ENCODE measurements at places on chromosomes 7 and 10.

GRCh38 chr7:17462131-17462631, 163.7 kb downstream of the AHR start:
- DNase-seq, result no peak

GRCh38 chr7:6367701-6368211, 80.0 kb downstream of the DAGLB start:
- no peak for DNase-seq

DNA sequence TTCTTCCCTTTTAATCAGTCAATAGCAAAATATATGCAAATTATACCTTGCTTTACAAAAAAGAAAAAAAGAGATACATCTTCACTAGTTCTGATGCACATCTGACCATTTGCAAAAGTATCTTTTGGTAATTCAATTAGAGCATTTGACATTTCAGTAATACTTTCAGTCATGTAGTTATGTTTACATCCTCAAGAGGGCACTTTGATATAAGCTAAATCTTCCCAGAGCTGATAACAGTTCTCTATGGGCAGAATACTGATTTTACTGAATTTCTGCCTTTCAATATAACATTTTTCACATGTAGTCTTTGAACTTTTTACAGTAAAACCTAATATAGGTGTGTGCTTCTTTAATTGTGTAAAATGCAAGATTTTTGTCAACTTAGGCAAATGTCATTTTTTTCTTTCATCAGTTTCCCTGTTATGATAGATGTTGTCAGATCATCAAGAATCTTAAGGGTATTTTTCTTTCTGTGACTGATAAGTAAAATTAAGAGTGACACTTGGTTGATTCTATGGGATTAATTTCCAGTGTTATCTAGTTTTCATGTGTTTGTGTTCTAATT, 703.5 kb upstream of the SEMA3D start:
- no peak for DNase-seq

GRCh38 chr7:148274118-148274517, 316.4 kb upstream of the C7orf33 start:
- no peak for DNase-seq

GRCh38 chr10:90675621-90676020, 182.2 kb downstream of the HTR7 start:
- no peak for DNase-seq

DNA sequence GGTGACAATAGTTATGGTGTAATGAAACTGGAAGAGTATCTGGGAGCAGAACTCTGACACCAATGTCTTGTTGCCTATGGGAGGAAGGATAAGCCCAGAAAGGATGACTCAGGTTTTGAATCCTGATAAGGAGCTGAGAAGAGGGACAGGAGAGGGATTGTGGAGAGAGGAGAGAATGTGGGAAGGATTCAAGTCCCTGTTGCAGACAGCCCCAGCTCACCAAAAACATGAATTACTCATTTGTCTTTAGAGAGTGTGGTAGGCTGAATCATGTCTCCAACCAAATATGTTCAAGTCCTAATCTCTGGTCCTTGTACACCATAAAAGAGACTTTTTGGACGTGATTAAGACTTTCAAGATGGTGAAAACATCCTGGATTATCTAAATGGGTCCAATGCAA, 206.9 kb upstream of the PHYHIPL start:
- DNase-seq, result no peak

- no peak for DNase-seq
Measured at GRCh38 chr7:20447021-20447650, 116.4 kb downstream of the ITGB8 start.

DNA sequence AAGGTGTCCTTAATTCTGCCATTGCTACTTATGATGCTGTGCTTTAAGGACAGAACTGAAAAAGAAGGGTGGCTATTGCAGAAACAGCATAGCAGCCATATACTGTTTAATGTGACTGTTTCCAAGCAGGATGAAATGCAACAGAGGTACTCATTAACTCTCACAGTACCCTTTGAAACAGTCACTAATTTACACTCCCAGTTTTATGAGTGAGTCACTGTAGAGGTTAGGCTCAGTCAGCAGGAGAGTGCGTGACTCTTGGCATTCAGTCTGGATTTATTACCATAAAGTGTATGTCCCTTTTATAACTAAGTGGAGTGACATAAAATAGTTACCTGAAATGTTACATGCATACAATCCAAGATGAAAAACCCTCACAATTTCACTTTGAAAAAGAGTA, 27.7 kb downstream of the ALDH18A1 start:
- no peak for DNase-seq
